Fibroblast of skin of left quadriceps (primary cell): ENCODE measurements at places on chromosomes 6 and 20.

DNA sequence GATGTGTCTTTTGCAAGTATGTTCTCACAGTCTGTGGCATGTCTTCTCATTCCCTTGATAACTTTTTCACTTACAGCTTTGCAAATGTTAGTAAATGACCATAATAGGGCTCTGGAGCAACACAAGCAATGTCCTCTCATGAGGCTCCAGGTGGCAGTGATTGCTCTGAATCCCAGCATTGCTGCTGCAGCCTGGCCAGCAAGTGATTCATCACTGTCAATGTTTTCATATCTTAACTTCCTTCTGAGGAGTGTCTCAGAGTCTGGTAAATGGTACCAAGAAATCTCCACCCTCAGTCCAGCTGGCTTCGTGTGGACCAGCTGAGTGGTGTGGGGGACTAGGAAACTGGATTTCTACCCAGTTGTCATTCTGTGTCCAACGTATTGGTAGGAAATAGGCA is 139.6 kb downstream of the MYLK4 start:
- no peak for DNase-seq

- peak; percentile 39 for DNase-seq
These were observed 118.3 kb downstream of the STXBP5 start for GRCh38 chr6:147322299-147323162.

- DNase-seq: no peak
These were observed 75.7 kb downstream of the WDR27 start for GRCh38 chr6:169626169-169626568.

DNA sequence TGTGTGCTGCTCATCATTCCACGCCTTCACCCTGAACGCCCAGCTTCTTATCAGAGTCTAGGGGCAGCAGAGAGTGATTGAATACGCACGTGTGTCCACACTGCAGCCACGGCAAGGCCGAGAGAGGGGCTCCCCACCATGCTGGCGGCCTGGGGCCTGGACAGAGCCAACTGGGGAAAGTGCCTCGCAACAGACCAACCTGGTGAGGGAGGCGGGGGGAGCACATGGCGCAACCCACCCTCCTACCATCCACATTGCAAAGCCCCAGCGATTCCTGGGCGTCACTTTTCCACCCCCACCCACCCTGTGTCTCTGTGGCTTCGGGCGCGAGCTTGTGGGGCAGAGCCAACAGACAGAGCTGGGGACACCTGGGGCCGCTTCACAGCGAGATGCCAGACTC is 66.4 kb upstream of the DUSP22 start:
- no peak for DNase-seq

GRCh38 chr6:125584468-125584939 is 164.9 kb upstream of the HEY2 start:
- DNase-seq: no peak

DNA sequence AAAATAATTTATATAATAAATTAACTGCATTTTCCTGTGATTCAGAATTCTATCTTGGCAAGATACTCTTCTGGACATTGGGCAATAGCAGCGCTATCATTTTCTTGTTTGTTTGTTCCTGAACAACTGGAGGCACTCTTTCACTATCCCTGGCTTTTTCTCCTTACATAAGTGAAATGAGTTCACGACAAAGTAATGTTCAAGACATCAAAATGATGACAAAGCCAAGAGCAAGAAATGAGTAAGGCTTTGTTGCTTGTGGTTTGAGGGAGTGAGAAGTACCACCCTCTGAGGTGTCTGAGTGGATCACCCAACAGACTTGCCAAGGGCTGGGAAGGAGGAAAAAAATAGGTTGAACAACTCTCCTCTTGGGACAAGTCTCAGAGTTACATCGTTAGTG is 466.6 kb upstream of the JAG1 start:
- no peak for DNase-seq

DNA sequence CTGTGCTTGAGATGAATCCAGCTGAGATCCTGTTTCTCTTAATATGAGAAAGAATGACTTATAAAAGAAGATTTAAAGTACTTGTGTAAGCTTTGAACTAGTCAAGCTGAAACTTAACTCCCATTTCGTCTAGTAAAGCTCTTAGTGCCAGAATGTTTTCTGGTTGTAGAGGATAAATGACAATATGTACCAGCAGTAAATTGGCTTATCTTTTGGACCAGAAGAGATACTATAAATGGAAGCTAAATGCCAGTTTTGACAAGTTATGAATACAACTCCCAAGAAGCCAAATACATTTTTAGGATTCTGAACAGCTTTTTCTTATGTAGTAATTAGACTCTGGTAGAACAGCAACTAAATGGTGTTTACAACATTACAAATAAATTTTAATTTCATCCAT is 608.7 kb downstream of the EYS start:
- DNase-seq: no peak

- DNase-seq: no peak
These were observed 41.3 kb upstream of the BEND3 start for GRCh38 chr6:107156617-107157016.

DNA sequence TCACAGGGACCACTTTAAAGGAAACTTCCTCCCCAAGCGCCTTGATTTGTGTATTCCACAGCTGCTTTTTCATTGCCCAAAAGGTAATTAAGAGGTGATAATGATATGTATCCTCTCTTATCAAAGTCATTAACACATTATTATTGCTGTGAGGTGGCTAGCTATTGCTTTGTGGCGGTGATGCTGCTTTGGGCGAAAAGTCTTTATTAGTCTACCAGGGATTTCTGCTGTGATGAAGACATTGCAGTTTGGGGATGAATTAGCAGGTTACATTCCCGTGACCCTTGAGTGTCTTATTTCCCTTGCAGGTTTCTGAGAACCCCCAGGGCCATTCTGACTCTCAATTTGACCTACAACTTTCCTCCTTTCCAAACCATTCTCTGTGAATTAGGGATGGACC is 143.4 kb upstream of the SOX4 start:
- no peak for DNase-seq

GRCh38 chr20:51651921-51652549 is 109.5 kb upstream of the NFATC2 start:
- no peak for DNase-seq

GRCh38 chr6:16987996-16988395 is 113.9 kb upstream of the STMND1 start:
- DNase-seq: no peak

- DNase-seq: no peak
These were observed 1.1 kb downstream of the ESR1 start for GRCh38 chr6:151808371-151809241.

GRCh38 chr20:22974354-22974753 is 60.8 kb upstream of the SSTR4 start:
- DNase-seq: no peak

DNA sequence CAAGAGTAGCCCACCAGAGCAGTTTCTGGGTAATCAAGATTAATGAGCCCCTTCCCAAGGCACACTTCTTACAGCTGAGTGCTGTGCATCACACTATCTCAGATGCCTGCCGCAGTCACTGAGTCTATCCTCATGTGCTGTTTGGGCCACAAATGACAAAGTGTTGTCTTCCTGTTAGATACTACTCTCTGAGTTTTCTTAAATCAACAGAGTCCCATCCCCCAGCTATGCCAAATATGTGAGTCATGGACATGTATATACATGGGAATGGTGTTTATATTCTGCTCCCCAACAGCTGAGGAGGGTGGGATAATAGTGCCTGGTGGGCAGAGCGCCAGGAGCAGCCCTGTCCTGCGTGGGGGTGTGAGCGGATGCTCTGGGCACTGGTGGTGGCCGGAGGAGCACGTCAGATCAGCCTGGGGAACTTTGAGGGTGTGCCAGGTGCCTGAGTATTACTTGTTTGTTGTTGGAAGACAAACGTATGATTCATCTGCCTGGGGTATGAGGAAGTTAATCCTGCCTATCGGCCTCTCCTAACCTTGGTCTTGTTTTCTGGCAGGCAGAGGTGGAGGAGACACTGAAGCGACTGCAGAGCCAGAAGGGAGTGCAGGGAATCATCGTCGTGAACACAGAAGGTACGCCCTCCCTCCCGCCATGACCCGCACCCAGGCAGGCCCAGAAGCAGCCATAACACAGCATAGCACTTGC is 9.6 kb downstream of the DYNLRB1 start:
- peak; percentile 78 for DNase-seq

- no peak for DNase-seq
These were observed 159.6 kb upstream of the MYLIP start for GRCh38 chr6:15969236-15969778.

GRCh38 chr6:101294051-101294638 is 99.4 kb upstream of the GRIK2 start:
- no peak for DNase-seq

DNA sequence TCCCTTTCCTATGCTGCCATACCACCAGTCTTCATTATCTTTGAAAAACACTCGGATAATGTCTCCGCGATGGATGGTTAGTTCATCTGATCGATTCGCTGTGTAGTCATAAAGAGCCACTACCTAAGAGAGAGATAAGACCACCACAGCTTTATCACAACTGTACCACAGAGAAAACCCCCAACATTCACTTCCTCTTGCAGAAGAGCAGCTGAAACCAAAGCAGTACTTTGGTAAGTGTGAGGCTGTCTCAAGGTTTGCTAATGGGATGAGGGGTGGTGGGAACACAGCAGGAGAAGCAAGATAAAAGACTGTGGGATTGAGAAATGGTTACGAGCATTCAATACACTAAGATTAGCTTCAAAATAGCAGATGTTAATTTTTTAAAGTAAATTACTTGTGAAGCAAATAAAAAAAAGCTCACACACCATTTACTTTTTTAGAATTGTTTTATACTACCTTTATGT is 142.1 kb downstream of the MYB start:
- no peak for DNase-seq

DNA sequence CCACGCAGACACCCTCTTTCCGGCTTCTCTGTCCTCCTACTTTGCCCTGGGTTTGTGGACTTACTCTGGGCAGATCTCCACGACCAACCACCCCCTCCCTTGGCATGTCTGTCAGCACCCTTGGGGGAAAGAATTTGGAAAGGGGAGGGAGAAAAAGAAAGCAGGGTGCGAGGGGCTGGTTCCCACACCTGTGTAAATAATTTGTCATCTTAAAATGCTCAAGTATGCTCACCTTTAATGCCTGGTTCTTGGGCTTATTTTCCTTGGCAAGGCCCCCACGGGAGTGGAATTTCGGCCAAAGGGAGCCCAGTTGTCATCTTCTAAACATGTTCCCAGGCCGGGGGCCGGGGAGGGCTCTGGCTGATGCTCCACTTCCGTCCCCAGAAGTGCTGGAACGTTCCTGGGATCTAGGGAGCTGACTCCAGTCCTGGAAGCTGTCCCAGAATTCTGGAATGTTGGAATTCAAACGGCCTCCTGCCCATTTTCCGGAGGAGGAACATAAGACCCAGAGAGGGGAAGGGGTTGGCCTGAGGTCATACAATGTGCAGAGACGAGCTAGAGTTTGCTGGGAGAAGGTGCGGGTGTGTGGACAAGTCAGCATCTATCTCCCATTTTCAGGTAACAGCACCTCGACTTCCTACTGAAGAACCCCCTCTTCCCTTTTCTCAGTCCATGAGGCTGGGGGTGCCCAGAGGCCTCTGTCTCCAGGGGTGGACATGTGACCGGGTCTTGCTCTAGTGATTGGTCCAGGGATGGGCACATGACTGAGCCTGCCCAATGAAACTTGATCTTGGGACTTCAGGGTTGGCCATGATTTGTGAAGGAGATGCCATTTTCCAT is 122.3 kb downstream of the CEBPB start:
- peak; percentile 78 for DNase-seq

DNA sequence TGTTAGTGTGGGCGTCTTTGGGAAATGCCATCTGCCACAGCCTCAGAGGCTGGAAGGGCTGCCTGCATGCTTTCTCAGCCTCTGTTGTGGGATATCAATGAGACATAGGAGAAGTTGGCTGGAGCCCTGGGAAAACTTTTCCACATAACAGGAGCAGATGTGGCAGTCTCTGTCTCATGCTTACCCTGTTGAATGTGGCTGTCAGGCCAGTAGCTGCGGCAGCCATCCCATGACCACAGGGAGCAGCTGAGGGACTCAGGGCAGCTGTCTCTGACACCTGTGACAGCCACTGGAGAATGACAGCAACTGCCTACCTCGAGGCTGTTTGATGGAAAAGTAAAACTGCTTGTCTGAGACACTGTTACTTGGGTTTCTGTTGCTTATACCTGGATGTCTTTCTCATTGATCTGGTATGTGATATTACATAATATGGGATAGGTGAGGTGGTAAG is 64.4 kb downstream of the TULP4 start:
- DNase-seq: peak; percentile 32

DNA sequence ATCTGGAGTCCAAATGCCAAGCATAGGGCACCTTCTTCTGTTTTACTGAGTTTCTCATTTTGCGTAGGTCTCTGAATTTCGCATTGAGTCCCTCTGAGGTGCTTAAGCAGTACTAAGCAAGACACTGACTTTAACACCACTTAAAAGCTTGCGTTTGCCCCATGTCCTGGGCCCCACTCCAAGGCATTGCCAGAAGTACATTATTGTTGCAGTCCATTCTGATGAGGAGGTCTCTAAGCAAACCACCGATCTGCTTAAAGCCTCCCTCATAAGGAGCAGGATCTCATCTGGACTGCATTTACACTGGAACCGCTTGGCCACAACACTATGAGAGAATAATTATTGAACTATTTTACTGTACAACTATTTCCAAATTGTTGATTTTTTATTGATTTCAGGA is 16.3 kb downstream of the BMP2 start:
- DNase-seq: no peak

DNA sequence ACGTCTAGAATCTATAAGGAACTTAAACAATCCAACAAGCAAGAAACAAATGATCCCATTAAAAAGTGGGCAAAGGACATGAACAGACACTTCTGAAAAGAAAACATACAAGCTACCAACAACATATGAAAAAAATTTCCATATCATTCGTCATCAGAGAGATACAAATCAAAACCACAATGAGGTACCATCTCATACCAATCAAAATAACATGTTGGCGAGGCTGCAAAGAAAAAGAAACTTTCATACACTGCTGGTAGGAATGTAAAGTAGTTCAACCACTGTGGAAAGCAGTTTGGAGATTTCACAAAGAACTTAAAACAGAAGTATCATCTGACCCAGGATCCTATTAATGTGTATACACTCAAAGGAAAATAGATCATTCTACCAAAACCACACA is 243.9 kb upstream of the RUNX2 start:
- DNase-seq: no peak

GRCh38 chr20:50799176-50799889 is 4.5 kb downstream of the BCAS4 start:
- DNase-seq: no peak

DNA sequence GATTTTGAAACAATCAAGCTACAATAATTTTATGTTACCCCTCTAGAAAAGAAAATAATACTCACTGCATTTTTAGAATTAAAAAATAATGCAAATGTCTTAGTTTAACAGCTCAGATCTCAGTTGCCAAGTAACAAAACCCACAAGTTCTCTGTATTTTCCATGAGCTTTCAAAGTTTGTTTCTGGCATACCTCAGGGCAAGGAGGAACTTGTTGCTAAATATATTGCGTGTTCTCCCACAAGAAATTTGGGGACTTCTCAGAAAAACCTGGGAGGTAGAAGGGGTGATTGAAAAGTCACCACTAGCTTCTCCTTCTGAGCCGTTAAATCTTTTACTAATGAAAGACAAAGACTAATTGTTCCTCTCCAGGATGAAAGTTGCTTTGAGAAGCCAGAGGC is 236.8 kb upstream of the MARCKS start:
- no peak for DNase-seq

GRCh38 chr6:111791415-111791814 is 81.8 kb downstream of the FYN start:
- no peak for DNase-seq
